ENCODE measurements at places on chromosomes 12 and 14. TPM values are rescaled to one million over a fixed set of nuclear protein-coding genes. Genes with fewer than 3 reads are reported as not detected.

Gene TBC1D30
- 1.2 TPM for total RNA-seq

Gene CFL2
- 110 TPM for total RNA-seq

DNA sequence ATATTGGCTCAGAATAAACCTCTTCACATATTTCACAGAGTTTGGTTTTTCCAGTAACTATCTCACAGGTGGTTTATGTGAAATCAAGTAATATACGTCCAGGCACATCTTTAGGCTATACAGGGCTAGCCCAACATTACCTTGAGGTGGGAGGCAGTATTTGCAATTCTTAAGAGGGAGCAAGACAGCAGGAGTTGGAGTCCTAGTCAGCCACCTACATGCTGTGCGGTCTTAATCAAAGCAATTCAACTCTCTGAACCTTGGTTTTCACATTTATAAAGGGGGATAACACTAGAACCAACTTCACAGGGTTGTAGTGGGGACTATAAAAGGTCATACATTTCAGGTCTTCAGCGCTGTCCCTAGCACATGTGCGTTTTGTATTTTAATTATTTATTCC is 73.5 kb upstream of the FICD start:
- no peak for DNase-seq

DNA sequence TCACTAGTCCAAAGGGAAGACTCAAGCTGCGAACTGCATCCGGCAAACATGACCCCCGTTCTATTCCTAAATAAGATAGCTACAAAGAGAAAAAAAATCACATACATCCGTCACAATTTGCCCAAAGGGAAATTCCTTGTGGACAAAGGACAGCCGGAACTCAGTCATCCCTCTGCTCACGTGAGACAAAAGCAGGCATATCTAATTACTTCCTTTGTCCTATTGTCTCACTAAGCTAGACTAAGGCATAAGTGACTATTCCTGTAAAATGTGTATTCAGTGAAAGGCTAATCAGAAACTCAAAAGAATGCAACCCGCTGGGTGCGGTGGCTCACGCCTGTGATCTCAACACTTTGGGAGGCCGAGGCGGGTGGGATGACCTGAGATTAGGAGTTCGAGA is 27.2 kb upstream of the NINJ2 start:
- no peak overlapping the region for H3K4me3 ChIP-seq
- H3K4me1 ChIP-seq, result no peaks in the 10 kb centered on the region
- no peak overlapping the region for H3K27ac ChIP-seq
- no peaks in the 10 kb centered on the region for H3K27me3 ChIP-seq

Gene RERG
- total RNA-seq, result not detected

DNA sequence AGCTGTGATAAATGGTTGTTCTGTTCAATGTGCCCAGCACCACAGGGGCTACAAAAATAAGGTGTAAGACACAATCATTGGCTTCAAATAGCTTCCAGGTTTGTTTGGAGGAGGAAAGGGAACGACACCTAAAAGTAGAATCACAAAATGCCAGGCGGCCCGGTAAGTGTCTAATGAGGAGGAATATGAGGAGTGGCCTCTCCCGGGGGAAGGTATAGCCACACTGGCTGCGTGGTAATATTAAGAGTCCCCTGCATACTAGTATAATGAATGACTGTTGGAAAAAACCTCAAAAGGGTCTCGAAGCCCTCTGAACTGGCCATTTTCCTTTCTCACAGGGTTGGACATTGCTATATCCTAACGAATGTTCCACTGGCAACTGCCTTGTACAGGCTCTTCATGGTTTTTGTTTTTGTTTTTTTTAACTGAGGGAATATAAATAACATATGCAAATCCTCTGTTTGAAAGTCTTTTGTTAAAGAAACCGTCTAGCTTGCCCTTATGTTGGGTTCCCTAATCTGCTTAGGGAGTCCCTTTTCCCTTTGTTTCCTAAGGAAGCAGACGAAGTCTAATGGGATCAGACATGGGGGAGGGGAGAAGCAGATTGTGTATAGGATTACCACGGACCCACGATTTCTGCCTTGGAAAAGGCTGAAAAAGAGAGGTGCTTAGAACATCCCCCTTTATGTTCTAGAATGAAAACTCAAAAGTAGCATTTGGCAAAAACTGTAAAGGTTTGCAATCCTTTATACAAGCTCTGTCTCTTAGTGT is 4.2 kb downstream of the CCDC60 start:
- no peak for DNase-seq
- H3K4me3 ChIP-seq, result no peak overlapping the region
- no peaks in the 10 kb centered on the region for H3K27me3 ChIP-seq

Gene MYF6
- total RNA-seq, result not detected

Gene SLC38A2
- total RNA-seq, result 421 TPM

Data from astrocyte (in vitro differentiated cells and primary cell).